A549 treated with Hydrocortisone at 1 μM for 4 hours (cell line): ENCODE measurements at places on chromosomes 2 and 18. TPM values are rescaled to one million over a fixed set of nuclear protein-coding genes. Genes with fewer than 3 reads are reported as not detected.

TSHZ1 gene
- total RNA-seq, result 5.5 to 6.4 TPM (median 6.1 TPM) in 5 replicates

MAL gene
- 0.15 to 0.23 TPM (median 0.20 TPM) in 5 replicates for total RNA-seq

NRBP1 gene
- total RNA-seq, result 126 to 136 TPM (median 129 TPM) in 5 replicates

CD8B gene
- total RNA-seq, result not detected in 5 replicates

FAP gene
- 0.23 TPM in 1 of 5 replicates, not detected in the others for total RNA-seq

MC5R gene
- total RNA-seq, result not detected in 5 replicates

E2F6 gene
- total RNA-seq, result 23.8 to 29.8 TPM (median 25.1 TPM) in 5 replicates

TRIM43B gene
- total RNA-seq, result 0.08 to 0.12 TPM in 2 of 5 replicates, not detected in the others

ESPNL gene
- total RNA-seq, result 0.10 to 0.38 TPM (median 0.13 TPM) in 5 replicates

C2orf78 gene
- total RNA-seq, result not detected in 5 replicates

IL36A gene
- total RNA-seq, result not detected in 5 replicates

TMEM169 gene
- 0.25 to 0.75 TPM (median 0.38 TPM) in 5 replicates for total RNA-seq

REEP1 gene
- total RNA-seq, result 0.88 to 1.2 TPM (median 1.1 TPM) in 5 replicates

POTEI gene
- total RNA-seq, result 0.01 TPM in 1 of 5 replicates, not detected in the others

SH3BP4 gene
- total RNA-seq, result 35.2 to 40.7 TPM (median 38.6 TPM) in 5 replicates

FIGN gene
- total RNA-seq, result 1.7 to 2.7 TPM (median 2.0 TPM) in 5 replicates

SNORC gene
- total RNA-seq, result 2.4 to 11.7 TPM (median 10.1 TPM) in 5 replicates

ZNF396 gene
- total RNA-seq, result 0.66 to 0.88 TPM (median 0.78 TPM) in 5 replicates

WNT6 gene
- 0.14 to 0.40 TPM (median 0.28 TPM) in 5 replicates for total RNA-seq

AFF3 gene
- total RNA-seq, result 0.01 to 0.22 TPM (median 0.03 TPM) in 4 of 5 replicates, not detected in the other

ALPI gene
- 0.05 TPM in 2 of 5 replicates, not detected in the others for total RNA-seq

PROKR1 gene
- total RNA-seq, result not detected in 5 replicates

TNP1 gene
- total RNA-seq, result not detected in 5 replicates

LOXL3 gene
- total RNA-seq, result 0.28 to 0.57 TPM (median 0.40 TPM) in 5 replicates

C2orf92 gene
- total RNA-seq, result 0.71 to 1.0 TPM (median 0.83 TPM) in 5 replicates

RAB31 gene
- total RNA-seq, result 17.3 to 28.0 TPM (median 20.5 TPM) in 5 replicates

ZNF804A gene
- not detected in 5 replicates for total RNA-seq

PTPN2 gene
- 17.7 to 19.6 TPM (median 18.2 TPM) in 5 replicates for total RNA-seq

NR4A2 gene
- total RNA-seq, result 1.7 to 3.1 TPM (median 2.1 TPM) in 5 replicates

MAPK4 gene
- total RNA-seq, result 0.13 to 0.28 TPM (median 0.18 TPM) in 5 replicates

SPTBN1 gene
- total RNA-seq, result 114 to 171 TPM (median 133 TPM) in 5 replicates

LIMS3 gene
- total RNA-seq, result not detected in 5 replicates

PSMD1 gene
- total RNA-seq, result 109 to 120 TPM (median 117 TPM) in 5 replicates

EFHD1 gene
- 3.3 to 5.0 TPM (median 4.3 TPM) in 5 replicates for total RNA-seq

ANKRD62 gene
- not detected in 5 replicates for total RNA-seq

ASB1 gene
- total RNA-seq, result 41.6 to 57.9 TPM (median 54.6 TPM) in 5 replicates

XIRP2 gene
- total RNA-seq, result not detected in 5 replicates

ICA1L gene
- 1.2 to 2.3 TPM (median 1.8 TPM) in 5 replicates for total RNA-seq

GKN1 gene
- 0.37 to 0.94 TPM (median 0.48 TPM) in 5 replicates for total RNA-seq
